ENCODE measurements at places on chromosomes 7 and 10. TPM values are rescaled to one million over a fixed set of nuclear protein-coding genes. Genes with fewer than 3 reads are reported as not detected.

NANOS1 gene
- 1.9 TPM for total RNA-seq

VSTM4 gene
- 0.38 TPM for total RNA-seq

VPS41 gene
- total RNA-seq: 37.5 TPM

GNAT3 gene
- not detected for total RNA-seq

GATA3 gene
- not detected for total RNA-seq

SDK1 gene
- 30.8 TPM for total RNA-seq

SPDYE9 gene
- total RNA-seq: not detected

POLD2 gene
- 40.8 TPM for total RNA-seq

STRIP2 gene
- 0.37 TPM for total RNA-seq

DNA sequence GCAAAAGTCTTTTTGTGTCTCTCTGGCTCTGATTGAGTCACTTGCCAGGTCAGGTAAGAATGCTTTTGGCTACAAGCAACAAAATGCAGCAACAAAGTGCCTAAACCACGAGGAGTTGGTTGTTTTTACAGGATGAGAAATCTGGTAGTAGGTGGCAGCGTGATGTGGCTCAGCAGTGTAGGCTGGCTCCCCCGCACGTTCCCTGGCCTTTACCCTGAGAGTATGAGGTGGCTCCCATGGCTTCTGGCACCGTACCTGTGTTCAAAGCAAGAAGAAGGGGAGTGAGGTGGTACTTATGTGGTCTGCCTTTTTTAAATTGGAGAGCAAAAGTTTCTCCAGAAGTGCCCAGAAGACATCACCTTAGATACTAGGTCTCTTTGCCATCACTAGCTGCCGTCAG is 11.7 kb downstream of the PRKRIP1 start:
- H3K4me1 ChIP-seq: no peaks in the 10 kb centered on the region
- no peak overlapping the region for H3K4me3 ChIP-seq
- no peak for DNase-seq
- H3K27ac ChIP-seq: no peak overlapping the region

GRCh38 chr7:93720106-93720505 is 145.6 kb upstream of the CALCR start:
- H3K27me3 ChIP-seq: no peaks in the 10 kb centered on the region
- no peak for DNase-seq
- no peak overlapping the region for H3K4me3 ChIP-seq
- H3K36me3 ChIP-seq: no peaks in the 10 kb centered on the region

- DNase-seq: no peak
- H3K4me3 ChIP-seq: no peak overlapping the region
- no peaks in the 10 kb centered on the region for H3K27me3 ChIP-seq
- no peaks in the 10 kb centered on the region for H3K4me1 ChIP-seq
- no peaks in the 10 kb centered on the region for H3K36me3 ChIP-seq
Observed at GRCh38 chr7:91692800-91693199, 187.7 kb downstream of the MTERF1 start.

GRCh38 chr10:102726274-102726673 is 11.8 kb downstream of the SFXN2 start:
- peaks cover 3% of the 10 kb centered on the region for H3K36me3 ChIP-seq
- no peak for DNase-seq
- no peak overlapping the region for H3K4me3 ChIP-seq
- H3K4me1 ChIP-seq: no peaks in the 10 kb centered on the region

DNA sequence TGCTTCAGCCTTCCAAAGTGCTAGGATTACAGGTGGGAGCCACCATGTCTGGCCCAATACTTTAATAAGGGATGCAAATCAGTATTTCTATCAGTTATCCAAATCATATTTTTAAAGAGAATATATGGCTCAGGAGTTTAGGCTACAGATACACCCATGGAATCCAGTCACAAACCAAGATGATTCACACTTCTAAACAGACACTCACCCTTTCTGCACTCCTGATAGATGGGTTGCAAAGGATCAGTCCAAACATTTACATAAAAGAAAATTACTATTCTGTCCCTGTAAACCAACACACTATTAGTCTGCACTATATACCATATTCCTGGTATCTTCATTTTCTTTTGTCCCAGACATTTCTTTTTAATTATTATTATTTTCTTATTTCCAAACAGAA is 2.2 kb downstream of the MORN4 start:
- H3K4me3 ChIP-seq: no peak overlapping the region
- H3K4me1 ChIP-seq: no peaks in the 10 kb centered on the region
- H3K27me3 ChIP-seq: no peaks in the 10 kb centered on the region

DNA sequence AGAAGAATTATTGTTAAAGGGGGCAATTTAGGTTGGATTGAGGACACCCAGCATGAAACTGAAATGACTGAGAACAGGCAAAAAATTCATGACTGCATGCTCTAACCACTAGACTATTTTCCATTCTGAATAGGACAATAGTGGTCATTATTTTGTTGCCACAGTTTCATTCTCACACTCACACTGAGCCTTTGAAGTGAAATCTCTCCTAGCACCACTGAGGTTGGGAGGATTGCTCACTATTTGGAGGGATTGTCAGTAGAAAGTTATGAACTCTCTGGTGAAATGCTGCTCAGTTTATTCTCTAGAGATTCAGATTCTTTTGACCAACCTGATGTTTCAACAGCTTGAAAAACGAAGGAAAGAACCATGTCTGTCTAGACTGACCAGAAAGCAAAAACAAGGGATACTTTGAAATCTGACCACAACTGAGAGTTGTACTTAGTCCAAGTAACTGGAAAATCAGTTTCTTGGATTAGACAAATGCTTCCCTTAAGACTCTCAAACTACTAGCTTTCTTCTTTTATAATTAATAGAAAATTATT is 191.2 kb downstream of the DYNC1I1 start:
- no peak overlapping the region for H3K4me3 ChIP-seq
- no peaks in the 10 kb centered on the region for H3K36me3 ChIP-seq
- no peak for DNase-seq
- no peaks in the 10 kb centered on the region for H3K27me3 ChIP-seq

DNA sequence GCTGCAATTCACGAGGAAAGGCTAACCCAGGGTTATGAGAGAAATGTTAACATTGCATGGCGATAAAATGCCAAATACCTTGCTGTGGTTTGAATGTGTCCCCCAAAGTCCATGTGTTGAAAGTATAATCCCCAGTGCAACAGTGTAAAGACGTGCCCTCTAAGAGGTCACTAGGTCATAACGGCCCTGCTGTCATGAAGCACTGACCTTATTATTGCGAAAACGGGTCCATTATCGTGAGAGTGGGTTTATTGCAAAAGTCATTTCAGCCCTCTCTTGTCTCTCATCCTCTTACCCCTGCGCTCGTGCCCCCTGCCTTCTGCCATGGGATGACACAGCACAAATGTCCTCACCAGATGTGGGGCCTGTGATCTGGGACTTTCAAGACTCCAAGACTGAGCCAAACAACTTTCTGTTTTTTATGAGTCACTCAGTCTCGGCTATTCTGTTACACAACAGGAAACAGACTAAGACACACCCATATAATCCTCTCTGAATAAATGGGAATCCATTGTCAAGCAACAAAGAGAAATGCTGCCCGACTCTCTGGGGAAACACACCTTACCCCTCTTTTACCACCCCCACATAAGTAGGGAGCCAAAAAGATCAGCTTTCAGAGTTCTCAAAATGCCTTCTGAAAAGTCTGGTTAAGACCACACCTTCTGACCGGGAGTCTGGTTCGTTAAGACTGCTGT is 73.1 kb upstream of the UCN3 start:
- H3K4me3 ChIP-seq: no peak overlapping the region
- no peak for DNase-seq
- H3K27me3 ChIP-seq: no peaks in the 10 kb centered on the region
- H3K4me1 ChIP-seq: no peaks in the 10 kb centered on the region
- no peaks in the 10 kb centered on the region for H3K36me3 ChIP-seq

- DNase-seq: no peak
- H3K36me3 ChIP-seq: no peaks in the 10 kb centered on the region
Observed at GRCh38 chr10:80659289-80659688, 121.6 kb downstream of the SH2D4B start.

GRCh38 chr7:103919272-103919868 is 70.1 kb downstream of the RELN start:
- no peak overlapping the region for H3K27ac ChIP-seq
- no peaks in the 10 kb centered on the region for H3K36me3 ChIP-seq
- H3K4me1 ChIP-seq: no peaks in the 10 kb centered on the region
- DNase-seq: no peak
- H3K27me3 ChIP-seq: no peaks in the 10 kb centered on the region

GRCh38 chr10:50624413-50624865 is 683 bp upstream of the SGMS1 start:
- peak overlapping the region; percentile 93 for H3K4me3 ChIP-seq
- peak; percentile 97 for DNase-seq
- H3K4me1 ChIP-seq: peaks cover 11% of the 10 kb centered on the region
- H3K27ac ChIP-seq: peak overlapping the region; percentile 88
- no peaks in the 10 kb centered on the region for H3K27me3 ChIP-seq

GRCh38 chr10:111873041-111873440 is 310.5 kb downstream of the GPAM start:
- no peak overlapping the region for H3K27ac ChIP-seq
- peaks cover 3% of the 10 kb centered on the region for H3K27me3 ChIP-seq
- no peaks in the 10 kb centered on the region for H3K36me3 ChIP-seq
- H3K4me3 ChIP-seq: no peak overlapping the region
- DNase-seq: no peak

DNA sequence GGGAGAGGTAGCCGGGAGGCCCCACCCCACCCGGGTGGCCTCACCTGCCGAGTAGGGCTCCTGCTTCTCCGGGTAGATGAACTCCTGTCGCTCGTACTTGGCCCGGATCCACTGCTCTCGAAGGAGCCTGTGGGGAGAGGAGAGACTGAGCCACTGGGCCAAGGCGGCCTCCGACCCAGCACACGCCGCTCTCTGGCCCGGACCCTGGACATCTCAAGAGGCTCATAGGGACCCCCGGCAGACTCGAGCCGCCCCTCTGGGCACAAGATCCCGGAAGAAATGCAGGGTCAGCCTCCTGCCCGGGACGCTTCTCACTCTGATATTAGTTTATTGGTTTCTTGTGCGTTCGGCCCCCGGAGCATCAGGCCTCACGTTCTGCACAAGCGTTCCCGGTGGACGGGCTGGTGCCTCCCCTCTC is 34.5 kb downstream of the ADAP1 start:
- no peak overlapping the region for H3K27ac ChIP-seq
- H3K27me3 ChIP-seq: no peaks in the 10 kb centered on the region
- no peaks in the 10 kb centered on the region for H3K36me3 ChIP-seq
- no peaks in the 10 kb centered on the region for H3K4me1 ChIP-seq

DNA sequence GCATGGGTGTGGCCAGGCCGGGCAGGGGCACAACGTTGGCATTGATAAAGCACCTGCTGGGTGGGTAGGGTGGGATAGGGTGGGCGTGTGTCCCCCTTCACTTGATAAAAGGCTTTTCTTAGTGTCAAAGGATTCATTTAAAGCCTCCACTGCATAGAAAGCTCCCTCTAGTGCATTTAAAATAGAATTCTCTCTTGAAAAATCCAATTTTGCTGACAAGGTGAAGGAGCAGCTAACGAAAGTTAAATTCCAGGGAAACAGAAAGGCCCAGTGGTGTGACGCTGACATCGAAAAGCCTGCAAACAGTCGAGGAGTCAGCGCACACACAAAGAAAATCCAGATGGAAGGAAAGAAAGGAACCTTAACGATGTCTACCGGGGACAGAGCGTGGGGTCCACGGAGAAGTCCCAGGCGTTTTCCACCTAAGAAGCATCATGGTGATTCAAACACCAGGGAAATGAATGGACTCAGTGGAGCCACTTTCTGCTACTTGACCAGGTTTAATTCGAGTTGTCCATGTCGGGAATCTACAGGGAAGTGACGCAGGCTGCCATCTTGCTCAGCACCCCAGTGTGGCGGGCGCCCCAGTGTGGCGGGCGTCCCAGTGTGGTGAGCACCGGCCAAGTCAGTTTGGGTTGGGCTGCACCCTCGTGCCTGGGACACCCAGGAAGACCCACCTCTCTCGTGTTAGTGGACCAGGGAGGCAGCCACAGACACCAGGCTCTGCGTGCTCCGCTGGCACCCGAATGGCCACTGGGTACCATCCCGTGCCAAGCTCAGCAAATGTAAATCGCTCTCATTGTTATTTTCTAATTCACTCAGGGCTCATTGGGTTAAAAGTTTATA is 217.8 kb downstream of the DNAJB6 start:
- no peaks in the 10 kb centered on the region for H3K36me3 ChIP-seq
- no peak for DNase-seq
- no peaks in the 10 kb centered on the region for H3K27me3 ChIP-seq
- no peaks in the 10 kb centered on the region for H3K4me1 ChIP-seq
- H3K27ac ChIP-seq: no peak overlapping the region

DNA sequence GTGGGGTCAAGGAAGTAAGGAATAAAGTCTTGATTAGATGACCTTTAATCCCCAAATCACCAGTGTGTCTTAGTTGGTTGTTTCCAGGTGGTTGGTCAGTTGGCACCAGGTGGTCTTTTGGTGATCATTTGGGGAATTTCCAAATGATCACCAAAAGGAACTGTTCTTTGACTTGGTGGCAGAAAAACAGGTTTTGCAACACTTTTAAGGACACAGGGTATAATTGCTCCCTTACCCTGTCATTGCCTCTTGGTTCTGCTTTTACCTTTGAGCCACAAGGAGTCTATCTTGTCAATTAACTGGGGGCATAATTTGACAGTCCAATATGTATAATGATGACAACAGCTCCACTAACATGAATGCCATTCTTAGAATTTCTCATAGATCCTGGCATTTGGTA is 104.2 kb downstream of the ADK start:
- H3K36me3 ChIP-seq: no peaks in the 10 kb centered on the region
- H3K4me1 ChIP-seq: peaks cover 22% of the 10 kb centered on the region
- H3K4me3 ChIP-seq: no peak overlapping the region
- H3K27ac ChIP-seq: peak overlapping the region; percentile 30

- H3K36me3 ChIP-seq: no peaks in the 10 kb centered on the region
- H3K27ac ChIP-seq: peak overlapping the region; percentile 86
- DNase-seq: no peak
- no peak overlapping the region for H3K4me3 ChIP-seq
- H3K27me3 ChIP-seq: no peaks in the 10 kb centered on the region
Observed at GRCh38 chr10:113091920-113092319, 141.9 kb downstream of the TCF7L2 start.

GRCh38 chr10:24718031-24718855 is 5.4 kb downstream of the ARHGAP21 start:
- no peak overlapping the region for H3K27ac ChIP-seq
- no peak for DNase-seq

- no peak overlapping the region for H3K4me3 ChIP-seq
- no peak overlapping the region for H3K27ac ChIP-seq
- no peaks in the 10 kb centered on the region for H3K36me3 ChIP-seq
- H3K4me1 ChIP-seq: no peaks in the 10 kb centered on the region
Observed at GRCh38 chr7:136049117-136049516, 72.0 kb upstream of the MTPN start.
